ENCODE measurements at places on chromosomes 16 and 17.

DNA sequence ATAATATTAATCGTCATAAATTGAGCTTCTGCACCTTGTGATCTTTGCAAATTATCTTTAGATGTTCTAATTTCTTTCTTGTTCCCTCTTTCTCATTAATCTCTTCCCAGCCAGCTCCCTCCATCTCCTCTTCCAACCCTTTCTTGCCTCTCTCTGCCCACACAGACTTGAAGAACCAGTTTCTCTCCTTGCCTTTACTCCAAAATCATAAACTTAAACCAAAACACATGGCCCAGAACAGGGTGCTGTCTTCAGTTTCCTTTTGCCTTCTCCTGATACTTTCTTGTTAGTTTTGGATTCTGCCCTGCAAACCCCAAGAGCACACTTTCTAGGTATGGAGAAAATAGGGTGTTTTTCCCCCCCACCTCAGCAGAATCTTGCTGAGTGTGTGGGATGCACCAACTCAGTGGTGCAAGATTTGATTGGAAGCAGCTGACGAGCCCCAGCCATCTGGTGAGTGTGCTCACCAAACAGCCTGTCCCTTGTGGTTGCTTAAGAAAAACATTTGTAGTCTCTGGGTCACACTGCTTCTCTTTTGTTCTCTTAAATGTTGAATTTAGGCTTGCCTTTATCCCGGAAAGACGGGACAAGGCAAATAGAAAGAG lies 175.8 kb upstream of the MAF start:
- no peak for DNase-seq

GRCh38 chr17:45127548-45128300 lies 4.6 kb downstream of the PLCD3 start:
- no peak for DNase-seq

DNA sequence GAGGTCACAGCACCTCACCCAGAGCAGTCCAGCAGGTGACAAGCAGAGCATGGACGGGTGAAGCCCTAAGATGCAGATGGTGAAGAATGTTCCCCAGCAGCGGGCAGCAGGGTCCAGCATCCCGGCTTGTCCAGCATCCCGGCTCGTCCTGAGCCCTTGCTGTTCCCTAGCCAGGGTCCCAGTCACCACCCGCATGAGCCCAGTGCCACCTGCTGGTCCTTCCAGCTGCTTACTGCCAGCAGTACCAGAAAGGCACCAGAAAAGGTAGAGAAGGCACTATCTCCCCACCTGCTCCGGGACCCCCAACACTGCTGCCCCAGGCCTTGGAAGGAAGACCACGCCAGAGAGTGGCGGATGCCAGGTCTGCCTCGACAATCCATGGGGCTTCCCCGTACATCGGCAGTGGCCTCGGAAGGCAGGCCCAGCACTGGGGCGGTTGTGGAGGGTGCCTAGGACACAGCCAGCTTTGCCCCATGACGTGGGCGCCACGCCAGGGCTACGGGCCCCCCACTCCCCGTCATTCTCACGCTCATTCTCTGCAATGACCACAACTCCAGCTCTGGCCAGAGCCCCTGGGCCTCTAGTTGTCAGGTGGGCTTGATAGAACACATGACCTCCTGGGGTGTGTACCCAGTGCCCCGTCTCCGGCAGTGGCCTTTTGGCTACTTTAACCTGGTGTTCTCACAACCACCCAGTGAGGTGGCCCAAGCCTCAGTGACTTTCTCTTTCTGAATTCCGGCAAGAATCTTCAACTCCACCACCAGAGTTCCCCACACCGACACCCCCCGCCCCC lies 1.4 kb downstream of the CENPX start:
- DNase-seq, result peak; percentile 84

GRCh38 chr16:72216767-72217166 lies 44.8 kb upstream of the PMFBP1 start:
- DNase-seq, result no peak

GRCh38 chr17:73188011-73188410 lies 4.8 kb upstream of the COG1 start:
- DNase-seq, result no peak

DNA sequence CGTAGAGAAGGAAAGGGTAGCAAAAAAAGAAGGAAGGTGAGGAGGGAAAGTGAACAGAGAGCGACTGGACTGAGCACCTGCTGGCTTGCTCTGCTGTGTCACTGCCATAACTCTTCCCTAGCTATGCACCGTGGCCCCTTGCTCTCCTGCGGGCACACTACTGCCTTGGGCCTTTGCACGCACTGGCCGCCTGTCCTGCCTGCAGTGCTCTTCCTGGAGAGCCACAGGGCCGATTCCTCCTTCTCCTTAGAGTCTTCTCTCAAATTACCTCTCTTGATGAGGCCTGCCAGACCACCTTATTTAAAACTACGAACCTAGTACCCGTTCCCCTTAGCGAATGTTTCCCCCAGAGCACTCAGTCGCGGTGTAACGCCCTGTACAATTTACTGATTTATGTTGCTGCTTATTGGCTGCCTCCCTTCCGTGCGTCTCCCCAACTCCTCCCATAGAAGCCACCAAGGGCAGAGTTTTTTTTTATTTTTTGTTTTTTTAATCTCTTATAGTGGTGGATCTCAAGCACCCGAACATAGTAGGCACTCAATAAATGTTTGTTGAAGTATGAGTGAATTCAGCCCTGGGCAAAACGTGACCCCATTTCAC lies 70.3 kb downstream of the RAI1 start:
- DNase-seq, result no peak

- DNase-seq, result no peak
Measured at GRCh38 chr17:68909066-68909465, 46.1 kb downstream of the ABCA8 start.

DNA sequence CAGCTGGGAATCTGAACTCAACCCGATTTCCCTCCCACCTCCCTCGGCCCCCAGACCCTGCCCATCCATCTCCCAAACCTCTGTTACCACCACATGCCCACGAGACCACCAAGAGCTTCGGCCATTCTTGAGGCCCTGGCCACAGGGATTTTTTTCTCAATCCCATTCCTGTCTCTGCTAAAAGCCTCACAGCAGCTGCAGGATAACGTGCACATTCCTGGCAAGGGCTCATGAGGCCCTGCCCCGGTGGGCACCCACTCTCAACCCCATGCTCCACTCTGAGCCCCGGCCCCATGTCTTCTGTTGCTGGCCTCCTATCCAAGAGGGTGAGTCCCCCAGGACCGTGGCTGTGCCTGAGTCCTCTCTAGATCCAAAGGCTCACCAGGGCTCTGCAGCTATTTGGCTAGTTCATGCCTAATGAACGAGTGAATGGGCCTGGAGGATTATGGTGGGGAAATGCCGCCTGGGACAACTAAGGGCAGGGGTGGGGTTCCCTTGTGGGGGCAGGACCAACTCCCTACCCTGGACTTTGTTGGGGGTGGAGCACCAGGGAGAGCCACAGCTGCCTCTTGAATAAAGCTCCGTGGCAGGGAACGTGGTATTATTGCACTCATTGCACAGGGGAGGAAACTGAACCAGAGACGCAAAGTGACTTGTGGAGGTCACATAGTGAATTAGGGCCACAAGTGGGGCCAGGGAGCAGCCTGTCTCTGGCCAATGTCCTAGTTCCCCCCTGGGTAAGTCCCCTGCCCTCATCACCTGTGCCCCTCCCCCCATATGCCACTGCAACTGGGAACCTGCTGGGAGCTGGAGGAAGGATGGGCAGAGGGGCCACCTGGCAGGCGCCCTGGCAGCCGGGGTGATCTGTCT lies 113.8 kb upstream of the SMURF2 start:
- DNase-seq, result no peak

DNA sequence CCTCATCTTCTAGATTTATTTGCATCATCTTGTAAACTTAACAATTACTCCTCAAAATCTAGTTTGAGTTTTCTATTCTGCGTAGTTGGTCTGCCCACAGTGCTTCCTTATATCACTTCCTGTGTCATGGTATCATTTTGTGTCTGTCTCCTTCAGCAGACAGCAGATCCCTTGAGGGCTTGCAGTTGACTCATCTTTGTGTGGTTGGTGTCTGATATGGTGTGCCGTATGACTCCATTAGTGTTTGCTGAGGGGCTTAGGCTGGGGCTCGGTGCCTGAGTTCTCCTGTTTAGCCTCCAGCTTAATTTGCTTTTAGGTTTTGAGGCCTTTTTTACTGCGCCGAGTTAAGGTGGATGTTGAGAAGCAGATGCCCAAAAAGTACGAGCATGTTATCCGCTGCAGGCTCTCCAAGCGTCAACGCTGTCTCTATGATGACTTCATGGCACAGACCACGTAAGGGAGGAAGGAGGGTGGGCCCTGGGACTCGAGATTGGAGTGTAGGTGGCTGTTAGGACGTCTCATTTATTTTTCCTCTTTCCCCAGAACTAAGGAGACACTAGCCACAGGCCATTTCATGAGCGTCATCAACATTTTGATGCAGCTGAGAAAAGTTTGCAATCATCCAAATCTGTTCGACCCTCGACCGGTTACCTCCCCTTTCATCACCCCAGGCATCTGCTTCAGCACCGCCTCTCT lies 16.9 kb downstream of the SRCAP start:
- no peak for DNase-seq

DNA sequence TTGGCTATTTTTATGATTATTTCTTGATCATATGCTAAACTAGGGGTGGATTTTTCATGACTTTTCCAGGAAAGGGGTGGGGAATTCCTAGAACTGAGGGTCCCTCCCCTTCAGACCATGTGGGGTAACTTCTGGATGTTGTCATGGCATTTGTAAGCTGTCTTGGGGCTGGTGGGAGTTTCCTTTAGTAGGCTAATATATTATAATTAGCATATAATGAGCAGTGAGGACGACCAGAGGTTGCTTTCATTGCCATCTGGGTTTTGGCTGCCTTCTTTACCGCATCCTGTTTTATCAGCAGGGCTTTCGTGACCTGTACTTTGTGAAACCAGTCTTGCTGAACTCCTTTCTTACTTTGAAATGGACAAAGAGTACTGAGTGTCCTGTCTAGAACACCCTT lies 40.4 kb upstream of the ABCA5 start:
- no peak for DNase-seq

GRCh38 chr17:38344420-38344745 lies 627 bp upstream of the GPR179 start:
- DNase-seq, result no peak

DNA sequence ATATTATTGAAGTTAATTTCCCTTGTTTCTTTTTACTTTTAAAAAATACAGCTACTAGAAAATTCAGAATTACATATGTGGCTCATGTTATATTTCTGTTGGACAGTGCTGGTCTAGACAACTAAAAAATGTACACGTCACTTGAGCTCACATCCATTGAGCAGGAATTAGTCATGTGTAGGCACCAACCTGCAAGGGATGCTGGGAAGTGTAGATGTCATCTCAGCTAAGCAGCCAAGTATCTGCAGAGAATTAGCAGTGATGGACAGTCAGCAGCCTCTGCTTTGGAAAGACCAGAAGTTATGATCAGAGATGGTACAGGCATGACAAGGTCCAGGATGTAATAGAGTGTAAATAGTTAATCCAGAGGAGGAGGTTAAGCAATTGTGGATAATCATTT lies 87.1 kb upstream of the HS3ST2 start:
- DNase-seq, result no peak

DNA sequence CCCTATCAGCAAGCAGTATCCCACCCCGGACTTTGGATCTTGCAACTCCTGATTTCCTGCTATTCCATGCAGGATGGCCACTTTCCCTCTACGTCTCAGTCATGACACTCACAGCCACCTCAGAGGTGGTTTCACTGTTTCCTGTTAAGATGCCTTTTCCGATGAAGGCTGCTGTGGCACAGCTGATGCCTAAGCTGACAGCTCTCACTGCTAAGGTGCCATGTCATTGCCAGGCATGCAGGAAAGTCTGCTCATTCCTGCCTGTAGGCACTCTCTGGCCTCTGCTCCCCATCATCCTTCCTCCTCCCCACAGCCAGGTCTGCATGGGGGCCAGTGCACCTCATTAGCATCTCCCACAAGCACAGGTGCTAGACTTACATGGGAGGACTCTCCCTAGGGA lies 173.0 kb downstream of the CBLN1 start:
- DNase-seq, result no peak

GRCh38 chr17:83179374-83179773 lies 100.0 kb downstream of the METRNL start:
- peak; percentile 25 for DNase-seq

DNA sequence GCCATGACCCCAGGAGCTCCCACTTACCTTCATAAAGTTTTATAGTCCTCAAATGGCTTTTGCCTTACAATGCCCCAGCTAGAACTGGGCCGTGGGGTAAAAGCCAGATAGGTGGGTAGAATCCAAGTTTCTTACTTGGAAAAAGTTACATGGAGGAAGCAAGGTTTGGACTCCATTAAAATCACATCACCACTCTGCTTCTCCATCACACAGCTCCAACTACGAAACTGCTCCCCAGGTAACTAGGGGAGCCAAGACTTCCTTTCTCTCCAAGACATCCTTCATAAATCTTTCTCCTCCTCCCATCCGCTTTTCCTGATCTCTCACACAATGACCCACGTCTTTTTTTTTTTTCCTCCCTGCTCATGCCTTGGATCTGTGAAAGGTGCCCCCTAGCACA lies 130.8 kb upstream of the RCVRN start:
- DNase-seq, result no peak

DNA sequence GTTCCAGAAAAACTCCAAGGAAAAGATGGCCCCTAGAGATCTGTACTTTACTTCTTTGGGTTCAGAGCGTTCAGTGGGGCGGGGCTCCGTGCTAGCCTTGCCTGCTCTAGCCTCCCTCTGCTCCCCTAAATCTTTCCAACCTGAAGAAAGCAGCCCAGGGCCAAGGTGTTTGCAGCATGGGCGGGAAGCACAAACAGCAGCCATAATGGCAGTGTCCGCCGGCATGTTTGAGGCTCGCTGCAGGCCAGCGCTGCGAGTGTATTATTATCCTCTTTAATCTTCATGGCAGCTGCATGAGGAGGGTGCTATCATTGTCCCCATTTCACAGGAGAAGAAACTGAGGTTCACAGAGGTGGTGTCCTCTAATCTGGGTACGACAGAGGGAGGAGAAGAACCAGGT lies 10.4 kb downstream of the CALB2 start:
- DNase-seq, result no peak

- peak; percentile 63 for DNase-seq
Measured at GRCh38 chr17:27651411-27652345, 20.7 kb downstream of the LGALS9 start.

- DNase-seq, result no peak
Measured at GRCh38 chr17:19610879-19611278, 37.7 kb upstream of the ALDH3A2 start.

GRCh38 chr17:73705594-73705993 lies 61.3 kb upstream of the SDK2 start:
- no peak for DNase-seq
